Stimulated activated CD4-positive, alpha-beta T cell treated with anti-CD3 and anti-CD28 coated beads, Interleukin-4, amount 100 ng/mL, for 48 hours (primary cell): ENCODE measurements at places on chromosomes 13 and 19.

DNA sequence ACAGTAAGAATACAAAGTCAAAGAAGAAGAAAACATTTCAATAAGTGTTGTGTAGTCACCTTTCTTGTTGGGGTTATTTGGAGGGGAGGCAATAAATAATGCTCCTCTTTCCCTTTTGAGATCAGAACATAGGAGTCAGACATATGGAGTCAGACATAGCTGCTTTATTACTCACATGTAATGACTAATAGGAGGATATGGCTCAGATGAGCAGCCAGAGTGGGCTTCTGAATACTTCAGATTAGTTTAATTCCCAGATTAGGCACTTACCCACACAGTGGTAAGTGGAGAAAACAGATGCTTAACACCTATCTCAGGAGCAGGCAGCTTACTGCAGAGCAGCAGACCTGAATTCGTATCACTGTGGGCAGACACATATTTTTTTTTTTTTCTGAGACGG, 31.7 kb upstream of the C1QTNF9B start:
- DNase-seq = no peak

DNA sequence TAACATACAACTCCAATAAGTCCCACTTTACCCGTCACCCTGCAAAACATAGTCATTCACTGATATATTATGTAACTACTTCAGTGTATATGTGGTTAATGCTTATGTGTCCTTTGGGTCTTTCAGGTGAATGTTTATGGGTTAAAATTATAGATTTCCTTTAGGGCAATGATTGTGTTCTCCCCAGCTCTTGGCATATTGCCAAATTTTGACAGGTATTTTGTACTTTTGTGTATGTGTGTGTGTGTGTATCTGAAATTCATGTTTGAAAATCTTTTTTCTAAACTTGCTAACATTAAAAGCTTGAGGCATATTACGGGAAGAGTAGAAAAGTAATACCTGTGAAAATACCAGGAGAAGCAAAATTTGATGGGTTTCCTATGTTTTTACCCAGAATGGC, 8.2 kb downstream of the CDK8 start:
- no peak for DNase-seq

- DNase-seq = no peak
These were observed 26.9 kb downstream of the SULT2B1 start for GRCh38 chr19:48578891-48579290.

- peak; percentile 24 for DNase-seq
These were observed 38.0 kb upstream of the ZNF573 start for GRCh38 chr19:37817180-37817981.

GRCh38 chr19:31676271-31677004, 327.2 kb upstream of the TSHZ3 start:
- DNase-seq = no peak

DNA sequence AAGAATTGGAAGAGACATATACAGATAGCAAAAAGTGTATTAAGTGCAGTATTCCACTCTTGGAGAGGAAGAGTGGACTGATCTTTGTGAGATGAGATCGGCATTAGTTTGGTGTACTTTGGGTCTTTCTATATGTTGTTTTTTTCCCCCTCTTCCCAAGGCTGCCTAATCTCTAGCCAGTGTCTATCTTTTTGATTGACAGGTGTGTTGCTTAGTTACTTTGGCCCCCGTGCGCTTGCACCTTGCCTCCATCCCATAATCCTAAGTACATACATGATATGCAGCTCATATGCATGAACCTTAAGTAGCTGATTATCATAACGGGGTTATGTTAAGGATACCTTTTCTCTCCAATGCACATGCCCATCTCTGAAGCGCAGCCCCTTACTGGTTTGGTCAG, 4.3 kb upstream of the SLC7A10 start:
- no peak for DNase-seq

DNA sequence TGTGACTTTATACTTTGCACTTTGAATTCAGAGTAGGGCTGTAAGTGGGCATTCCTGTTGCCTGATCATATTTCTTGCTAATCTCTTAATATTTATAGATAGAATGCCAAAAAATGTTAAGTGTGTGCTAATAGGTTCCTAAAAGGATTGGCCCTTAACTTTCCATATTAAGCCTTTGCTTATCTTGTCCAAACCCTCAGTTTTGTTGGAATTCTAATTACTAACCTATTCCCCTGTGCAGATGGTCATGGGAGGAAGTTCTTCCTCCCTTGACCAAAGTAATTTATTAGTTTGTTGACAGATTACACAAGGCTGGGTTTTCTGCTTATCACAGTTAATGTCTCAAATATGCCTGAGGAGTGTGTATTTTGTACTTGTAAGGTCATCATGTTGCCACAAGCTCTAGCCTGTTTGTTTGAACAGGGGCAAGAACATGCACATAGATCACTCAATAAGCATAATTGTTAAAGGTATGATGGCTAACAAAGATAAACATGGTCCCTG, 541.1 kb upstream of the SPRY2 start:
- no peak for DNase-seq

DNA sequence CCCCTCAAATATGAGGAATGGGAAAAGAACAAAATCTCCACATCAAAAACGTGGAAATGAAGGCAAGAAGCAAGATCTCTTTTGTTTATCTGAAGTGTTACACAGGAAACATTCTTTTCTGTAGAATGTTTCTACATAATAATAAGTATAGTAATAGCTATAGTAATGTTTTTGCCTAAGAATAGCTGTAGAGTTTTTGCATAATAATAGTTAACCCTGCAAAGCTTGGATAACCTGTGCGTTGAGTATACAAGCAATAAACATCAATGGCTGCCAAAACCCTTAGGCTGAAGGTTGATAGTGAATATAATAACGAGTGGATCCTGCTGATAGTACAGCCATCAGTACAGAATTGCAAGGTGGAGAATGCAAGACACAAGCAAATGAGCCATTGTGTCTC, 11.1 kb upstream of the LILRA5 start:
- no peak for DNase-seq

DNA sequence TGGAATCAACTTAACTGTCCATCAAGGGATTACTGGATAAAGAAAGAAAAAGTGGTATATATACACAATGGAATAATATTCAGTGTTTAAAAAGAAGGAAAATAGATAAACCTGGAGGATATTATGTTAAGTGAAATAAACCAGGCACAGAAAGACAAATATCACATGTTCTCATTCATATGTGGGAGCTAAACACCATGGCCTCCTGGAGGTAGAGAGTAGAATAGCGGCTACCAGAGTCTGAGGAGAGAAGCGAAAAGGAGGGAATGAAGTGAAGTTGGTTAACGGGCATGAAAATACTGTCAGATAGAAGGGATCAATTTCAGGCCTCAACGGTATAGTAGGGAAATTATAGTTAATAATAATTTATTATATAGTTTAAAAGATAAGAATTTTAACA, 147.5 kb upstream of the OBI1 start:
- DNase-seq = no peak

- peak; percentile 15 for DNase-seq
These were observed 8.1 kb downstream of the TIMM29 start for GRCh38 chr19:10936661-10937084.

DNA sequence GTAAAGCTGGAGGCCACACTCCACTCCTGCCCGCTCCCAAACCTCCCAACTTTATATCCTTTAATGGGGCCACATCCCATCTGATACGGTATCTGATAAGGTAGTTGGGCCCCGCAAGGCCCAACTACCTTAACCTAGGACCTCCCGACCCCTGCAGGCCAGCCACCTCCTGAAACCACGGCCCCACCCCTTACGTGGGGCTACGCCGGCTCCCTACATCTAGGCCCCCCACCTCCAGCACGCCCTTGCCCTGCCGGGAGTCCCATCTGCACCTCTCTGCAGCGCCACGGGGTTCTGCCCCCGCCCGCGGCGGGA, 2.2 kb downstream of the IGFLR1 start:
- DNase-seq = no peak

DNA sequence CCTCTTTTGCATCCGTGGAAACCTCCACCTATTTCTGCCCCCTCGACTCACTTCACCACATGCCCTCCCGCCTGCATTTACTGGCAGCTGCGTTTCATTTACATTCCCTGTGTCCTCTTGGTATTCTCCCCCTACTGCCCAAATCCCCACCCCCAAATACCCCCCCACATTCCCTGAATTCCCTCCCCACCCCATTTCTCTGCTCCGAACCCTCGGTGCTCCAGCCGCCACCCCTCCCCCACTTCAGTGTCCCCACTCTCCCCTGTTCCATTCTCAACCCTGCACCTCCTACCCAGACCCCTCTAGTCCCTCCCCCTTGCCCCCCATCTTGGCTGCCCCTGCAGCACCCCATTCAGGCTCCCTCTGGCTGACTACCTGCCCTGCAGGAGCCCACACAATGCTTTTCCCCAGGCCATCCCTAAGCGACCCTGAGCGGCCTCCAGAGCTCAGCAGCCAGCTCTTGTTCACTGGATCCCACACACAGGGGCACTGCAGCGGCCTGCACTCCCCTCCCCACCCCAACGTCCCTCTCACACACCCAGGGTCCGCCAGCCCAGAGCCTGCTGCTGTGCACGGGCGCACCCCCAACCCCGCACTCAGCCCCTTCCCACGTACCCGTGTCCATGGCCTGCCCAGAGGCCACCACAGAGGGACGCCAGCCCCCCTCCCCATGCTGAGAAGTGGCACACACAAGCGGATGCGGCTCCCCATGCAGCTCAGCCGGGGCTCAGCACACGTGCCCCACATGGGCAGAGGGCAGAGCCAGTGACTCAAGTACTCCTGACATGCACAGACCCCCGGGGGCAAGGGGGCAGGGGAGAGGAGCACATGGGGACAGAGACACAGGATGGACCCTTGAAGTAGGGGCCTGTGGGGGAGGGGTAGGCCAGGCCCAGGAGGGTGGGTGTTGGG, 26.3 kb downstream of the SHANK1 start:
- DNase-seq = no peak

- no peak for DNase-seq
These were observed 15.7 kb upstream of the ENOX1 start for GRCh38 chr13:43802511-43802910.

DNA sequence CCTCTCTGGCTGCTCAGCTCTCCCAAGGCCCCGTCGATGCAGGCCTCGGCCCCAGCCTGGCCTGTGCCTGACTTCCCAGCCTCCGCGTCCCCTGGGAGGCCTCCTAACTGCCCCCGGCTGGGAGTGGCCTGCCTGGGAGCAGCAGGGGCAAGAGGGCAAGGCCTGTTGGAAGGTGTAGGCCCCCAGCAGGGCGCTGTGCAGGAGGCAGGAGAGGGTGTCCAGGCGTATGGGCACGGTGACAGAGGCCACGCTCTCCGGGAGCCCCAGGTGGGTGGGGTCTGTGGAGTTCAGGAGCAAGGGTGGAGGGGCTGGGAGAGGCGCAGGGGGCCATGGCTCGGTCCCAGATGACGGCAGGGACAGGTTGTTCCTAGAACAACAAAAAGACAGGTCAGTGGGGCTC, 1.2 kb downstream of the C19orf84 start:
- no peak for DNase-seq

GRCh38 chr19:51560339-51560738, 10.7 kb upstream of the ZNF175 start:
- no peak for DNase-seq

DNA sequence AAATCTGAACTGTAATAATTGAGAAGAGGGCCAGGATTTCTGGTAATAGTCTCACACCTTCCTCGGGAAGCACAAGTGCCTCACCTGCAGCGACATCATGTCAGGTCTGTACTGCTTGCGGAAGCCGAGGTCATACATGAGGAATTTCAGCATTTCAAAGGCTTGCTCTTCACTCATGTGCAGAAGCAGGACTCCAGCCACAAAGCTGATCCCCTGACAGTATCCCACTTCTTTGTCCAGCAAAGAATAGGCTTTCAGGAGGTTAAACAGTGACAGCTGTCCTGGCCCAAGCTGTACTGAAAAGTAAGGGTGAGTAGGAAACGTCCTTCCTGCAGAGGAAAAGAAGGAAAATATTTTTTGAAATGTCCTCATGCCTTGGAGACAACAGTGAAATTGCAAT, 182.7 kb downstream of the TBC1D4 start:
- DNase-seq = no peak

DNA sequence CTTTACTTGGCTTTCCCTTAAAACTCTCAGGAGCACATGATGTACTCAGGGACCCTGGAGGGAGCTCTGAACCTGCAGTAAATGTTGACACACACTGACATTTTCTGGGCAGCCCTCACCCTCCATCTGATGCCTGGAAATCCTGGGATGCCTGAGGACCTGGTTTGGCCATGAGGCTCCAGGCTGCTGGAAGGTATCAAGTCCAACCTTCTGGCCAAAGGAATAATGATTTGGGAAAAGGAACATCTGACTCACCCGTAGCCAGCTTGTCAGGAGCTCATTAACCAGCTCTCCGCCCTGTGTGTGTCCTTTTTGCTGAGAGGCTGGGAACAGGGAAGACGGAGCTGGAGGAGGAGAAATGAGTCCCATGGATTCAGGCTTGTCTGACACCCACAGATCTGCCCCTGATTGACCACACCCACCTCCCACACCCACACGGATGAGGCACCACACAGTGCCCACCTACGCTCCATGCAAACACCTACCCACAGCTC, 10.3 kb downstream of the ZNF558 start:
- no peak for DNase-seq

GRCh38 chr19:401866-402511, 7.0 kb downstream of the C2CD4C start:
- DNase-seq = no peak

DNA sequence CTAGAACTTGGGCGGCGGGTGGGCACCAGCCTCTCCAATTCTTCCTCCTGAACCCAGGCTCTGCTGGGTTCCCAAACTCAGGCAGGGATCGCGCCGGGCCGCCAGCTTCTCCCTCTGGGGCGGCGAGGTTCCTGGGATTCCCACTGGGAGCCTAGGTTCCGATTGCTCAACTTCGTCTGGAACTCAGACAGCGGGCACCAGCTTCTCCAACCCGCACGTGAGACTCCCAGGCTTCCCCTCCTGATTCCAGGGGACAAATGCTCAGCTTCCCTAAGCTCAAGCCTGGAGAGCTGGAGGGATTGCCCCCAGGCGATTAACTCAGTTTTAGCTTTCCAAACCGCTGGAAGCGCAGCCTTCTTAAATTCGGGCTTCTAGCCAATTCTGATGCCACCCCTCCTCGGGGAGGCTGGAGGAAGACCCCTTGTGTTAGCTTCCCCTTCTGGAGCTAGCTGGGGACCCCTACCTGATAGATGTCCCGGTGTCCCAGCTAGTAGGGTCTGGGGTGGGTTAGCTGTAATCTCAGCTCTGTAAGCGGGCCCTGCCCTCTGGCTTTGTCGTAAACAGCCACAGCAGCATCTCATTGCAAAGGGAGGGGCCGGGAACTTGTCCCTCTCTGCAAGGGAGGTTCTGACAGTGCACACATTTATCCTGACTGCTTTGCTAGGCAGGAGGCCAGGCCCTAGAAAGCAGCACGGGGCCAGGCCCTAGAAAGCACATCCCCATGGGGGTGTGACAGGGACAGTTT, 671 bp downstream of the MCOLN1 start:
- DNase-seq = no peak

DNA sequence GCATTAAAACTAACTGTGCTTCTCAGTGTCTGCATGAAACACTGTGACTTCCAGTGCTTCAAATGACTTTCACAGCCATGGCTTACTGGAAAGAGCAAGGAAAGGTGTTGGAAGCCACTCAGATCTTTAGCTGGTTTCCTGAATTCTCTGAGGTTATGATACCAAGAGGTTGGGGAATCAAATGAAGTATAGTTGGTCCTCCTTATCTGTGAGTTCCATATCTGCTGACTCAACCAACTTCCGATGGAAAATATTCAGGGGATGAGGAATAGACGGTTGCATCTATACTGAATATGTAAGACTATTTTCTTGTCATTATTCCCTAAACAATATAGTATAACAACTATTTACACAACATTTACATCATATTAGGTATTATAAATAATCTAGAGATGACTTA, 32.4 kb downstream of the EPSTI1 start:
- no peak for DNase-seq

- no peak for DNase-seq
These were observed 298.8 kb downstream of the NDFIP2 start for GRCh38 chr13:79779761-79780160.

- no peak for DNase-seq
These were observed 161.5 kb upstream of the STARD13 start for GRCh38 chr13:33446821-33447725.
